Activated CD8-positive, alpha-beta T cell treated with anti-CD3 and anti-CD28 coated beads, Interleukin-2, amount 10 ng/mL, durations not matched to agents 7 days and 5 days (primary cell): ENCODE measurements at places on chromosomes 4 and X. TPM values are rescaled to one million over a fixed set of nuclear protein-coding genes. Genes with fewer than 3 reads are reported as not detected.

Gene GLA
- 38.4 TPM for total RNA-seq

Gene PJA1
- 18.9 TPM for total RNA-seq

Gene PDK3
- 30.0 TPM for total RNA-seq

DNA sequence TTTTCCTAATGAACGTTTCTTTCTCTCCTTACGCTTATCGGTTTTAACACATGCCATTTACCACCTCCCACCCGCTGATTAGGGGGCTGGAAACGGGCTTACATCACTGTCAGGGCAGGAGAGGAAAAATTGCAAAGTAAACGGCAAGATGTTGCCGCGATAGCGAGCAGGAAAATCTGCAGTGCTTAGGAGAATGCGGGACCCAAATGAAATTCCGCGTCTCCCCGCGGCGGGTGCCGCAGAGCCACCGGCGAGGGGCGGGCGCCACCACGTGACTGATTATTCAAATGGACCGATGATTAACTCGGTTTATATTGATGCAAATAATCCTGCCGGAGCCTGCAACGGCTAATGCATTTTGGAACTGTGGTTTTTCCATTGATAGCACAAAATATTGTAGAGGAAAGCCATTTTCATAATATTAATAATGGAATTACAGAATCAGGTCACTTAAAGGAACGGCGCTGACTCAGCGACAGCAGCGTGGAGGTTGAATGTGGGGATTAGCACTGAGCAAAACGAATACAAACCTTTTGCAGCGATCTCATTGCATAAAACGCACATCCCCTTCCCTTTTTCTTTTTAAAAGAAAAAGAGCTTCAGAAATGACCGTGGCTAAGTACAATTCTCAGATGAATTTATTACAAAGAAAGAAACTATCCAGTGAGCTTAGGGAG, 224.2 kb downstream of the STIM2 start:
- DNase-seq, result no peak

GRCh38 chr4:71006203-71006907, 12.9 kb downstream of the DCK start:
- no peak for DNase-seq
